ENCODE measurements at places on chromosomes 4 and X.

GRCh38 chr4:132669786-132670185, 479.3 kb upstream of the PCDH10 start:
- DNase-seq, result no peak

GRCh38 chrX:63282077-63282476, 69.1 kb downstream of the SPIN4 start:
- DNase-seq, result no peak

DNA sequence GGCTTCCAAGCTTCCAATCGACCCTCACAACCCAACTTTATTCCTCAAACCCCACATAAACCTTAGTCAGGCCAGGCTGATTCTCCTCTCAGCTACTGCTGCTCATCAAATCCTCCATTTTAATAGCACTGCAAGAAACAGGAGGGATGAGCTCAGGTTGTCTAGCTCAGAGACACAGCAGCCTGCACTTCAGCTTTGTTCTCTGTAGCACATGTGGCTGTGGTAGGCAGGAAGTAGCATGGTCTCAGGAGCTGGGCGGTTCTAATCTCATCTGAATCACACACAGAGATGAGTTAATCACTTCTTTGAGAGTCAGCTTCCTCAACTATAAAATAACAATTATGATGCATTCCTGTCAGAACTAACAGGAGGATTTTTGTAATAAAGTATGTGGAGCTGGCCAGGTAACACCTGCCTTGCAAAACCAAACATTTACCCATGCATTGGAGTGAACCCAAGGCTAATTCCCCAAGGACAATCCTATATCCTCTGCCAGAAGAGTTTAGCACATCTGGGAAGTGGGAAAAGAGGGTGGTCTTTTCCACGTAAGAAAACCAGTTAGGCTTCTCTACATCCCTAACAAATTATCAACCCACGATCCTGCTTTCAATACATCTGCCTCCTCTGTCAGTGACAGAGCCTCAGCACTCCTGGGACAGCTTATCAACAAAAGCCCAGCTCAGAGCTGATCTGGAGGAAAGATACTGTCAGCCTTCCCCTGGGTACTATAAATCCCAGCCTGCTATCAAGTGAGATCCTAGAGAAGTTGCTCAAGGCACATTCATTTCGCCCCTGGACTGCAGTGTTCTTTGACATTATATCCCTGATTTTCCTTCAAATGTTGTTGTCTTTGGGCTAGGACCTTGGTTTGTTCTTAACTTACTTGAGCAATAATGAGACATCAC, 32.8 kb downstream of the ELOVL6 start:
- DNase-seq, result peak; percentile 66

DNA sequence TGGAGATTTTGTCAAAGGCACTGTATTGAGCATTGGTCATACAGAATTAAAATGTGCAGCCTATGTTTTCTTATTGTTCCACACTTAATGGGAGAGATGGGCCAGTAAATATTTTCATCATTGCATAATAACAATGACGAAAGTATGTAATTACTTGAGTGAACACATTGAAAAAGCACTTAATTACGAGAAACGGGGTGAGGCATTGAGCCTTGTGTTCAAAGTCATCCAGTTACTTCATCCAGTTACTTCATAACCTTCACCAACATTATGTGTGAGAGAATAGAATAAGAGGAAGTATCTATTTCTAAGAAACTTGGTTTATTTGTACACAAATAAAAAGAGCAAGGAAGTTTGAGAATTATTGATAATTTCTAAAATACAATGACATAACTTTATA, 1427.0 kb downstream of the ADGRL3 start:
- no peak for DNase-seq

DNA sequence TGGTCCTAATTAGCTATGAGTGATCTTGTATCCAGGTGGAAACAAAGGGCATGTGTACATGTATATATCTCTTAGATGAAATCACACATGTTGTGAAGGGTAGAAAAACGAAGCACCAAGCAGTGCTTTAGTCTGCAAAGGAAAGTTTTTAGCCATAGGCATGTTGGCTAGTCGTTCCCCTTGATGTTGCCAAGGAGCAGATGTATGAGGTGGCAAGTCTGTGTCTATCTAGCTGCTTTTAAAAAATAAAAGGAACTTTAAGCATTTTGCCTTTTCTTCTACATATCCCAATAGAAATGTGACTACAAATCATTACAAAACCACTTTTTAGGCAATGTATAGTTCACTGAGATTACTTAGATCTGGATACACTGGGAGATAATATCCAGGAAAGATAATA, 63.1 kb downstream of the NSUN7 start:
- no peak for DNase-seq

DNA sequence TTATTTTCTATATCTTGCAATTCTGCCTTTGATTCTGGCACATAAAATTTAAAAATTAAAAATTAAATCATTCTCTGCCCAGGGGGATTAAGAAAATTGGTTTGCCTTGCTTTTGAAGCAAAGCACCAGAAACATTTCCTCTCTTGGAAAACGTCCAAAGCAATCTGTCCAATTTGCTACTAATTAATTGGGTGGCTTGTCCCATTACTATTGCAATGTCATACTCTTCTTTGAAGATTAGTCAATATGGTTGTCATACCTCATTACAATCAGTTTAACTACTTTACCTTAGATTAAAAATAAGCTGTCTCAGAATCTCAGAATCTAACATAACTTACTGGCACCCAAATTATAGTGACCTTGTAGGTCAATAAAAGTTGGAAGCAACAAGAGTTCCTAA, 208.8 kb downstream of the TMA16 start:
- no peak for DNase-seq

- no peak for DNase-seq
These were observed 159.9 kb downstream of the TRIML1 start for GRCh38 chr4:188299161-188299560.

DNA sequence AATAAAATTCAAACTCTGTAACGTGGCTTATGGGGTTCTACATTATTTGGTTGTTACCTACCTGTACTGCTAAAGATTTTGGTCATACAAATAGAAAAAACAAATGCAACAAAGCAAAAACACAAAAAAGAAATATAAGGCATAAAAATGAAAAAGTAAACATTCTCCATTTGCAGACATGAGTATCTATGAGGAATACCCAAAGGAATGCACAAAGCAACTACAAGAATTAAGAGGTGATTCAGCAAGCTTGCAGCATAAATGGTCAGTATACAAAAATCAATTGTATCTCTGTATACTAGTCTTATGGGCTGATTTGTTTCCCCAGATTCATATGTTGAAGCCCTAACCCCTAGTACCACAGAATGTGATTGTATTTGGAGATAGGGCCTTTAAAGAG, 3.6 kb upstream of the PDE5A start:
- no peak for DNase-seq

GRCh38 chrX:53714580-53715345, 28.2 kb upstream of the HUWE1 start:
- peak; percentile 85 for DNase-seq

DNA sequence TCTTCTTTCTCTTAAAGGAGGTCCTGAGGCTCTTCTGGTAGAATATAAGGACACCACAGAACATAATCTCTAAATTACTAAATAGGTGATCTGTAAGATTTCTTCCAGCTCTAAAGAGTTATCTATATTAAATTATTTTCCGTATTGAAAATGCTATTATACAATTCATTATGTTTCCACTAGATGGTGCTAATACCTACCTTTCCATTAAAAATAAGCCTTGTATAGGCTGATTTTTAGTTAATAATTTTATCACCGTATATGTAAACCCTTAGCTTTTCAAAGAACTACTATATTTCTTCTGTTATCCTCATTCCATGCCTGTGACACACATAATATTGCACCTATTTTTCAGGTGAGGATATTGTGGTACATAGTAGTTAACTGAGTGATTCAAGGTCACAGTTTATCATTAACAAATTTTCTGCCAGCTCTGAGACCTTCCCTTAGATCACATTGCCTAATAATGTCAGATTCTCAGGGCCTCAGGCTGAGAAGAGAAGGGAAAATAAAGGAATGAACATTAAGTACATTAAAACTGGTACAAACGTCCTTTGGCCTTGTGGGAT, 138.8 kb downstream of the TEX11 start:
- DNase-seq, result peak; percentile 10

- no peak for DNase-seq
These were observed 18.8 kb upstream of the MXD4 start for GRCh38 chr4:2280531-2281300.

DNA sequence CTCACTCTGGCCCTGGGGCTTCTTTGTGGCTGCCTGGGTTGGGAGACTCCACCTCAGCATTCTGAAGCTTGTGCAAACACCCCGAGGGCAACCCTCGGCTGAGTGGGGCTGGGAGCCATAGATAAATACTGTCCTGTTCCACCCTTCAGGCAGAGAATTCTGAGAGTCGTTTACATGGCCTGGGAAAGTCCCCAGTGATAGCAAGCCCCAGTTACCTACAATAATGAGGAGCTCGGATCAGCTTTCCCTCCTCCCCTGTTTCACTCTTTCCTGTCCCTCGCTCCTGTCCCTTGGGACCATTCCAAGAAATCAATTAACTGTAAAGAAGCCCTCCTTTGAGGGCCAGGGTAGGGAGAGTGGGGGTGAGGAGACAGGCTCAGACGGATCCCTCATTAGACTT, 31.6 kb upstream of the DDX3X start:
- DNase-seq, result no peak

GRCh38 chrX:111917591-111917990, 41.6 kb downstream of the TRPC5OS start:
- DNase-seq, result no peak

DNA sequence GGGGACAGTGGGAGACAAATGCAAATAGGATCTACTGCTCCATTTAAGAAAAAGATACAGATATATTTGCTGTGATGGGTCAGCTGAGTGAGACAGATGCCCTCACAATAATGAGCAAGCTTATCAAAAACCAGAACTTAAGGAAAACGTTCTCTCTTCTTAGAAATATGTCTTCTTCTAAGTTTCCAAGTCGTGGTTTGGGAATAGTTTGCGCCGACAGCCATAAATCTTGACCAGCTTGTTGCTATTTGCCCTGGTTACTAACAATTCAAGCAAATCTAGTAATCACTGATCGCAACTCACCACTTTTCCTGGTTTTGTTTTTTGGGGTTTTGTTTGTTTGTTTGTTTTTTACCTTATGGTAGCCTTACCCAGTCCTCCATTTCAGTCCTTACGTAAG, 67.6 kb upstream of the GUCY1A1 start:
- DNase-seq, result no peak

GRCh38 chr4:10684631-10685030, at the start of gene CLNK:
Gene CLNK (minus strand): TSS chr4:10684768. CDS start chr4:10667869, 16,899 bp downstream.
- no peak for DNase-seq

- DNase-seq, result no peak
These were observed 1066.9 kb upstream of the TENM3 start for GRCh38 chr4:181176306-181176705.

DNA sequence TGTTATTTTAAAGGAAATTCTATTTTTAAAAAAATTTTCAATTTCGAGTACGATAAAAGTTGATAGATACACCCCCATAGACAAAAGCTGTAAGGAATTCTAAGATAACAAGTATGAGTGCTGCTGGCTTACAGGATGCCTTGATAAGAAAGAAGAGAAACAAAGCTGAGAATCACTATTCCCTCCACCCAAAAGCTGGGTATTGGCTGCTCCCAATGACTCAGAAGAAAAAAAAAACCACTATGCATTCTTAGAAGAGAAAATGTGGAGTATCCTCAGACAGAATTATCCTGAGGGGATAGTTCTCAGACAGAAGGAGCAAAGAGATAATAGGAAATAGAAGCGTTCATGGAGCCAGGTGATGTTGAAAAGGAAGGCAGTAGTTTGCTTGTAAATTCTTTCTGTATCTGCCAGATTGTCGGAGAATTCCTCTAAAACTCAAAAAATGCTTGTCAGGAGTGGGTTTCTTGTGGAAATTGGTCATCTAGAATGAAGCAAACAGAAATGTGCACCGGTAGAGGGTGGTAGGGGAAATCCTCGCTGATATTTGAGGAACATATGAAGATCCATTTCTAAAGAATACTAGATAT, 217.5 kb upstream of the ADAMTS3 start:
- no peak for DNase-seq

DNA sequence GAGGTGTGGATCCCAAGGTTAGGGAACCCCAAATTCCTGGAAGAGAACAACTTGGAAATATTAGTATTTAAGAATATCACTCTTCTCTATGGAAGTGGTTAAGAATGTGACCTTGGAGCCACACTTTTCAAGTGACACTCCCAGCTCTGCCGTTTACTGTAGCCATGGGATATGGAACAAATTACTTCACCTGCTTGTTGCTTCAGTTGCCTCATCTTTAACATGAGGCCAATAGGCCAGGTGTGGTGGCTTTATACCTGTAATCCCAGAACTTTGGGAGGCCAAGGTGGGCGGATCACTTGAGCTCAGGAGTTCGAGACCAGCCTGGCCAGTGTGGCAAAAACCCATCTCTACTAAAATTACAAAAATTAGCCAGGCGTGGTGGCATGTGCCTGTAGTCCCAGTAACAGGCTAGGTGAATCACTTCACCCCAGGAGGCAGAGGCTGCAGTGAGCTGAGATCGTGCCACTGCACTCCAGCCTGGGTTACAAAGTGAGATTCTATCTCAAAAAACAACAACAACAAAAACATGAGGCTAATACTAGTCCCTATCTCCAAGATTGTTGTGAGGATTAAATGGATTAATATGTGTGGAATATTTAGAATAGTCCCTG, 13.0 kb downstream of the IL13RA1 start:
- no peak for DNase-seq

DNA sequence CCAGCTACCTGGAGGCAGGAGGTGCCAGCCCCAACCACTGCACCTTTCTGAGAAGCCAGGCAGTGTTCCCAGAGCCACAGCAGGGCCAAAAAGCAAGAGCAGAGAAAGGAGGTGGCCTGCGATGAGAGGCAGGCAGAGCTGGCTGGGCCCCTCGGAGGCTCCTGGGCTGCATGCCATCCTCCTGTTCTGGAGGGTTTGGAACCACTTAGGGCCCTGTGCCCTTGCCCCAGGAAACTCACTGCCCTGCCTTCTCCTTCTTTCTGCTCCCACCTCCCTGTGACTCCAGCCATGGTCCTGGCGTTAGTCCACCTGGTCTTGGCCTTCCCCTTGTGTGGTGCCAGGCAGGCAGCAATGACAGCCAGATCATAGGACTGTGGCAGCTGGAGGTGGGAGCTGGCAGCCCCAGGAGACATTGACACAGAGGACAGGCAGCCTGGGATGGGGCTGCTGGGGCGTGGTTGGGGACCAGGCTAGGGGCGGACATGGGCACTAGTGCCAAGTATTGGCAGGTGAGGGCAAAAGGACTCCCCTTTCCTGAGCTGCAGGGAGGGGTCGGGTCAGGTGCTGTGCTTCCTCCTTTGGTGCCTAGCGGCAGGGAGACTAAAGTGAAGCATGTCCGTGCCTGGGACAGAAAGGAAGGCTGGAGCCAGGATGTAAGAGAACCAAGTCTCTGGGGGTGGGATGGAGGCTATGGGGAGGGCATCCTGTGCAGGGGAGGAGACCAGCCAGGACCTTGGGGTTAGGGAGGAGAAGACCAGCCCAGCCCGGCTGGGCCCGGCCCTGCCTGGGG, 1.4 kb downstream of the APLN start:
- DNase-seq, result no peak

Data from CD4-positive, alpha-beta T cell treated with Interleukin-17A for 1 hour (primary cell).